ENCODE measurements at places on chromosomes 6 and 20.
A peak's percentile ranks its signal among the peaks of the same experiment; 100 is the strongest.

GRCh38 chr6:137749696-137750211 is 117.3 kb upstream of the TNFAIP3 start:
- peak; percentile 60 for DNase-seq

DNA sequence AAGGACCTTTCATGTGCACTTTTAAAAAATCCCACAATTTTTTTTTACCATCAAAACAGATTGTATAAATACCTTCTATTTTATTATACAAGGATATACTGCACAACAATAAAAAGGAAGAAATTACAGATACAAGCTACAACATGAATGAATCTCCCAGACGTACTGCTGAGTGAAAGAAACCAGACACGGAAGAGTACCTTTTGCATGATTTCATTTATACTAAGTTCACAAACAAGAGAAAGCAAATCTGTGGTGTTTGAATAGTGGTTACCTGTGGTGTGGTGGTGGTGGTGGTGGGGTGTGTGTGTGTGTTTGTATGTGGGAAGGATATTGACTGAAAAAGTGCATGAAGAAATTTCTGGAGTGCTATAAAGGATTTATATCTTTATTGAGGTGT is 6.8 kb upstream of the PLCB4 start:
- no peak for DNase-seq

- DNase-seq, result no peak
These were observed 202.0 kb downstream of the CDH4 start for GRCh38 chr20:61454053-61454452.

DNA sequence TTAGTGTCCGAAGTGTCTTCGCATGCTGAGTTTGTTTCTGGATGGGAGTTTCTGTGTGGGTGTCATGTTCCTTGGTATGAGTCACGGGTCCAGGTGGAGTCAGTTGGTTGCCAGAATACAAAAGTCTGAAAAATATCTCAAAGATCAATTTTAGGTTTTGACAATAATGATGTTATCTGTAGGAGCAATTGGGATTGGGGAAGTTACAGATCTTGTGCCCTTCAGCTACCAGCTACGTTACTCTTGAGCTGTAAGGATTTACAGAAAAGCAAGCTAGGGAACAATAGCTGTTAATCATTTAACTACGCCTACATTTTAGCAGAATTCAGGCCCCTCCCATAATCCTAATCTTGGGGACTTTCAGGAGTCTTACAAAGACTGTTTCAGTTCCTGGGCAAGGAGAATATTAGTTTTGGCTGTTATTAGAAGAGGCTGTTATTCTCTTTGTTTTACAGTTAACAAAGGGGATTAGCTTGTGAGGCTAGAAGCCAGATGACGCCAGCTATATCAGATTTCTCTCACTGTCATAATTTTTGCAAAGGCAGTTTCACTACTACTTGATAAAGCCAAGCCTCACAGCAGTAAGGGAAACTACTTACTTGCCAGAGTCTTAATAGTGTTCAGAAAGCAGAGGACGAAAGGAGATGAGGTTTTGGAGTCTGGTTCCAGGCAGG is 15.4 kb upstream of the SLC22A16 start:
- DNase-seq, result no peak

DNA sequence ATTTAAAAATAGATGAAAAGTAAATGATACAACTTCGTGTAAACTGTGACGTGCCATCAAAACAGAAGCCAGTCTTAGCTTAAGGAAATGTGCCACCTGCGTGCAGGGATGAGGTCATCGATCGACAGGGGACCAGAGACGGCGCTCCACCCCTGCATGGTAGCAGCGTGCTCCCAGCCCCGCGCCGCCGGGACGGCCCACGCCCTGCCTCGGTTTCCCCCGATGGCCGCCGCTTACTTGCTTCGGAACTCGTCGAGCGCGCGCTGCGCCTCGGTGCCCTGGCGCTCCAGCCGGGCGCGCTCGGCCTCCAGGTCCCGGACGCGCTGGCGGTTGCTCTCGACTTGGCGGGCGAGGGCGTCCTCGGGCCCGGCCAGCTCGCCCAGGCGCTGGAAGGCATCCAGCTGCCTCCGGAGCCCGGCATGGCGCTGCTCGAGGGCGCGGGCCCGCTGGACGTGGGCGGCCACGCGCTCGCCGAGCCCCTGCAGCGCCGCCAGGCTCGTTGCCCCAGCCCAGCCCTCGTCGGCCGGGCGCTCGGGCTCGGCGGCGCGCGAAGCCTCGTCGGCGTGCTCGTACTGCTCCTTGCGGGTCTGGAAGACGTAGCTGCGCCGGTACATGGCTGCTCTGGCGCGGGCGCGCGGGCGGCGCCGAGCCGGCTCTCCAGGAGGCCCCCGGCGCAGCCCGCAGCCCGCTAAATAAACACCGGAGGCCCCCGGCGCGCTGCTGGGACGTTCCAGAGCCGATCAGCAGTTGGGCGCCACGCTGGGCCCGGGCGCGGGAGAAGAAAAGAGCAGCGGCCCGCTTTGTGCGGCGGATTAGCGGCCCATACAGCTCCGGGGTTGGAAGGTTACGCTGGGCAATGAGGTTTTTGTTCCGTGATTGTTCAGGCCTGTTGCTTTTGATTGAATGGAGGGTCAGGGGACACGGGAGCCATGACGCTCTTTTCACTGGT is at the start of gene BFSP1:
Gene BFSP1 (minus strand): TSS at position 664 of the 949 bp plus-strand sequence. CDS start 50 bp downstream, at position 614.
- peak; percentile 96 for DNase-seq

- no peak for DNase-seq
These were observed 315.2 kb downstream of the ZFAND3 start for GRCh38 chr6:38134704-38135088.

GRCh38 chr6:169575365-169575764 is 126.5 kb downstream of the WDR27 start:
- DNase-seq, result no peak

GRCh38 chr20:8131598-8132483 is at the start of gene PLCB1:
TSS of gene PLCB1 (plus strand) at chr20:8132266. CDS start at chr20:8132652, 386 bp downstream.
- peak; percentile 95 for DNase-seq

GRCh38 chr6:36757206-36757605 is 59.6 kb downstream of the RAB44 start:
- DNase-seq, result no peak
